IMR-90 (cell line): ENCODE measurements at places on chromosomes 3 and 15. TPM values are rescaled to one million over a fixed set of nuclear protein-coding genes. Genes with fewer than 3 reads are reported as not detected.

The DUOX1 gene
- total RNA-seq: not detected in 2 replicates

The LRRC57 gene
- total RNA-seq: 9.5 and 10.0 TPM in 2 replicates

- H3K4me3 ChIP-seq: no peak overlapping the region
- no peaks in the 10 kb centered on the region for H3K27me3 ChIP-seq
- H3K4me1 ChIP-seq: no peaks in the 10 kb centered on the region
Observed at GRCh38 chr3:140128631-140129030, 193.6 kb downstream of the CLSTN2 start.

GRCh38 chr3:77313843-77314242 lies 273.9 kb downstream of the ROBO2 start:
- no peak overlapping the region for H3K4me3 ChIP-seq
- H3K36me3 ChIP-seq: no peaks in the 10 kb centered on the region
- peak; percentile 28 for DNase-seq

DNA sequence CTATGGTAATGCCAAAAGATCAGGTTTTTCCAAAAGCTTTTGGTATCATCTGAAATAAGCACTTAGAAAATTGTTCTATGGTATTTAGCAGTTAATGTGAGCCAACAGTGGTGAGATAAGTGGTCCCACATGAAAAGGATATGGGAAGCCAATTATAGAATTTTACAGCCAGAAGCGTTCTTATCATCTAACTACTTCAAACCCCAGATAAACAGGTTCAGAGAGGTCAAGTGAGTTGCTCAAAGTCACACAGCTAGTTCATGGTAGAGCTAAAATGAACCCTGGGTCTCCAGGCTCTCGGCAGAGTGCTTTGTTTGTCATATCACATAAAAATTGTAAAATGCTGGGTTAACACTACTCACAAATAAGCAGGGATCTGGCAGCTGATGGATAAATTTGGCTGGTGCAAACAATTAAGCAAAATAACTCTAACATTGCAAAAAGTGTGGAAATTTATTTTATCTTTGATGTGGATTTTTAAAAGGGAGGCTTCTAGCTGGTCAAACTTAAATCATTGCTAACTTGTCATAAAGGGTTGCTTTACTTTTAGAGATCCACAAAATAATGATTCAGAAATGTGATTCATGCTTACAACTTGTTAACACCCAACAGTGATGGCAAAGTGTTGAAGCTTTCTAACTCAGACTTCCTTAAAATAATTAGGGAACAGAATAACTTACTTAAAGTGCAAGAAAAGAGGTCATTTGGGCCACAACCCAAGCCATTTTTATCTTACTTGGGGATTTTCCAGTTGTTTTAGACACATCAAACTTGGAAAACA lies 202.8 kb upstream of the TBC1D5 start:
- no peaks in the 10 kb centered on the region for H3K27me3 ChIP-seq
- no peaks in the 10 kb centered on the region for H3K36me3 ChIP-seq
- no peaks in the 10 kb centered on the region for H3K4me1 ChIP-seq
- H3K27ac ChIP-seq: no peak overlapping the region
- no peak overlapping the region for H3K4me3 ChIP-seq

- no peak for DNase-seq
- H3K27me3 ChIP-seq: no peaks in the 10 kb centered on the region
- H3K4me1 ChIP-seq: peaks cover 63% of the 10 kb centered on the region
- peaks cover 74% of the 10 kb centered on the region for H3K36me3 ChIP-seq
- no peak overlapping the region for H3K4me3 ChIP-seq
Observed at GRCh38 chr15:67179411-67179995, 75.0 kb downstream of the AAGAB start.
